ENCODE measurements at places on chromosomes 3 and 15. TPM values are rescaled to one million over a fixed set of nuclear protein-coding genes. Genes with fewer than 3 reads are reported as not detected.

- no peak overlapping the region for H3K27ac ChIP-seq
- H3K4me3 ChIP-seq, result no peak overlapping the region
- peaks cover 29% of the 10 kb centered on the region for H3K36me3 ChIP-seq
- no peak for DNase-seq
Measured at GRCh38 chr3:113084777-113085176, 94.0 kb downstream of the GTPBP8 start.

DNA sequence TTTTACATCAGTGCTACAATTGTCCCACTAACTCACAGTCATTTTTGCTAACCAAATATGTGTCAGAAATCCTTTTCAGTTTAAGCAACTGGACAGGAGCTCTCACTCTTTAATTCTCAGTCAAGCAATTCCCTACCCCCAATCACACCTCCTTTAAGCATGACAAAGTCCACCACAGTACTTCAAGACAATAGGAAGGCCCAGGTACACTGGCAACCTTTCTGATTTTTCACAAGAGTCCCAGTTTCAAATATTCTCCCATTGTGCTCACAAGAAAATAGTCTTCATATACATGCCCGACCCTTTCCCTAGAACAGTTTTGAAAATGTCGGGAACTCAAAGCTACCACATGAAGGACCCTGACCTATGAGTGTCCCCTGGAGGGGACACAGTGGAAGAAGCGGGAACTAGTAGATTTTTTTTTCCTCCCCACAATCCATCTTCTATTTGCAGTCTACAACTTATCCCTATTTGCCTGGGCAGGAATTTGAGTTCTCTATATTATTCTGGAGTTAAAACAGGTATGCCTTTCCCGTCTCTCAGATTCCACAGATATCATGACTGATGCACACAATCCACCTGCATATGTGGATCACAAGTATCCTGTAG, 413.5 kb downstream of the TIGIT start:
- H3K36me3 ChIP-seq, result peaks cover 23% of the 10 kb centered on the region
- H3K27ac ChIP-seq, result no peak overlapping the region
- peaks cover 26% of the 10 kb centered on the region for H3K4me1 ChIP-seq

DNA sequence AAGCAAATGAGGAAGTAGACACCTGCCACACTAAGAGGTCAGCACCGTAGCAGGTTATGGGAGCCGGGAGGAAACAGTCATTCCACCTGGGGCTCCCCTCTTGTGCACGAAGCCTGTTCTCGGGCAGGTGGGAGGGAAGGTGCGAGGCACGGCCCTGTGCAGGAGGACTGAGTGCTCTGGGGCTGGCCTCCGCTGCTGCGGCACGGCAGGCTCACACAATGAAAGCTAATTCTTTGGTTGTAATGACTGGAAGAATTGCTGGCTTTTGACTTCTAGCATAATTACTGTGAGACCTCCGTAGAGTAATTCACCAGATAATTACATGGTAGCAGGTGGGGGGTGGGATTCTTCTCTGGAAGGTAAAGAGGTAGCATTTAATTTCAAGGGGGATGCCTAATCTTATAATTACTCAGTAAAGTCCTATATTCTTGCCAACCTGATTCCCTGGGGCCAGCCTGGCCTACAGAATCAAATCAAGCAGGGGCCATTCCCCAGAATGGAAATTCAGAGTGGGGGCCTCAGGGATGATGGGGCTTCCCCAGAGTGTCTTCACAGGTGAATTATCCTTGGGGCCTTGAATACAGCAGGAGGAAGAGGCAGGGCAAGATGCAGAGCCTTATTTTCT, 129.1 kb downstream of the TPRA1 start:
- H3K4me1 ChIP-seq, result peaks cover 3% of the 10 kb centered on the region
- H3K27ac ChIP-seq, result no peak overlapping the region
- H3K4me3 ChIP-seq, result no peak overlapping the region
- no peak for DNase-seq
- H3K27me3 ChIP-seq, result peaks cover 21% of the 10 kb centered on the region

GRCh38 chr3:169667166-169668071, 3.9 kb upstream of the MECOM start:
- H3K27me3 ChIP-seq, result peaks cover 58% of the 10 kb centered on the region
- peaks cover 12% of the 10 kb centered on the region for H3K4me1 ChIP-seq
- H3K36me3 ChIP-seq, result peaks cover 6% of the 10 kb centered on the region
- H3K4me3 ChIP-seq, result no peak overlapping the region

- no peaks in the 10 kb centered on the region for H3K36me3 ChIP-seq
- no peak overlapping the region for H3K27ac ChIP-seq
- peaks cover 16% of the 10 kb centered on the region for H3K4me1 ChIP-seq
- no peak for DNase-seq
Measured at GRCh38 chr3:53243165-53243564, 12.7 kb downstream of the TKT start.

- no peaks in the 10 kb centered on the region for H3K36me3 ChIP-seq
- no peaks in the 10 kb centered on the region for H3K27me3 ChIP-seq
- peaks cover 16% of the 10 kb centered on the region for H3K4me1 ChIP-seq
- peak overlapping the region; percentile 88 for H3K27ac ChIP-seq
- no peak for DNase-seq
Measured at GRCh38 chr3:13479332-13479581, 849 bp upstream of the HDAC11 start.

- H3K4me3 ChIP-seq, result no peak overlapping the region
- H3K36me3 ChIP-seq, result no peaks in the 10 kb centered on the region
- H3K27ac ChIP-seq, result peak overlapping the region; percentile 40
- no peak for DNase-seq
- H3K27me3 ChIP-seq, result peaks cover 24% of the 10 kb centered on the region
Measured at GRCh38 chr3:58899953-58900298, 149.9 kb downstream of the CFAP20DC start.

DNA sequence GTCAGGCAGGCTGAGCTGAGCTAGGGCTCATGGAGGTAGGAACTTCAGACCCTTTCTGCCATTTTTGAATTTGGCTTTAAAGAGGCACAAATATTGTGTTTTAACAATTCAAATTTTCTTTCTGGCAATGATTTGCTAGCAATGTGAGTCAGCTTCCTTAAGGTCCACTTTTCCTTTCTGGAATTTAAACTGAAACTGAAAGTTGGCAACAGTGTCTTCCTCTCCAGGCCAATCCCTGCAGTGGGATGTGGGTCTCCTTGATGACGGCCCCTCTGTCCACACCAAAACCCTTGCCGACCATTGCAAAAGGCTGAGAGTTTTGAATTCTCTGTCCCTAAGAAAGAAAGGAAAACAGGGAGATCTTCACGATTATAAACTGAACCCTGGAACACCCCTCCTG, 27.1 kb downstream of the RPSA start:
- H3K36me3 ChIP-seq, result no peaks in the 10 kb centered on the region
- peaks cover 15% of the 10 kb centered on the region for H3K27me3 ChIP-seq
- no peaks in the 10 kb centered on the region for H3K4me1 ChIP-seq
- no peak for DNase-seq

GRCh38 chr3:189429019-189429418, 202.2 kb upstream of the TP63 start:
- no peaks in the 10 kb centered on the region for H3K36me3 ChIP-seq
- no peak overlapping the region for H3K27ac ChIP-seq
- H3K4me3 ChIP-seq, result no peak overlapping the region
- no peak for DNase-seq
- no peaks in the 10 kb centered on the region for H3K4me1 ChIP-seq

DNA sequence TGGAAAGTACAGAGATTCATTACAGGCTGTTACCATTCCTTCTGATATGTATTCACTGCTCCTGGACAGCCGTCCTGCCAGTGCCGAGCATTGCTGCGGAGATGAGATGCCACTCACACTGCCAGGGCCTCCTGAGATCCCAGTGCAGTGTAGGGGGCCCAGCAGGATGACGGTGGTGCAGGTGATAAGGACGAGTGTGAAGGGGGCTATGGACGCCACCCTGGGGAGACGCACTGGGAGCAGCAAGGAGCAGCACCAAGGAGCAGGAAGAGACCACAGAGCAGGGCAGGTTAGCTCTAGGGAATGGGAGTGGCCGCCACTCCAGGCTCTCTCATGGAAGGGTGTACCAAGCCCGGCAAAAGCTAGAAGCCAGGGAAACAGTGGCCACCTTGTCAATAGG, 4.0 kb upstream of the KLF15 start:
- DNase-seq, result no peak
- H3K27ac ChIP-seq, result no peak overlapping the region
- peaks cover 10% of the 10 kb centered on the region for H3K4me1 ChIP-seq
- no peak overlapping the region for H3K4me3 ChIP-seq
- no peaks in the 10 kb centered on the region for H3K36me3 ChIP-seq

GRCh38 chr3:160403028-160403545, 3.6 kb downstream of the SMC4 start:
- H3K27me3 ChIP-seq, result peaks cover 11% of the 10 kb centered on the region
- peaks cover 11% of the 10 kb centered on the region for H3K36me3 ChIP-seq
- H3K4me1 ChIP-seq, result peaks cover 53% of the 10 kb centered on the region
- H3K27ac ChIP-seq, result no peak overlapping the region

GRCh38 chr3:44661189-44661588, 12.7 kb downstream of the ZNF35 start:
- peaks cover 35% of the 10 kb centered on the region for H3K36me3 ChIP-seq
- H3K4me3 ChIP-seq, result no peak overlapping the region

DNA sequence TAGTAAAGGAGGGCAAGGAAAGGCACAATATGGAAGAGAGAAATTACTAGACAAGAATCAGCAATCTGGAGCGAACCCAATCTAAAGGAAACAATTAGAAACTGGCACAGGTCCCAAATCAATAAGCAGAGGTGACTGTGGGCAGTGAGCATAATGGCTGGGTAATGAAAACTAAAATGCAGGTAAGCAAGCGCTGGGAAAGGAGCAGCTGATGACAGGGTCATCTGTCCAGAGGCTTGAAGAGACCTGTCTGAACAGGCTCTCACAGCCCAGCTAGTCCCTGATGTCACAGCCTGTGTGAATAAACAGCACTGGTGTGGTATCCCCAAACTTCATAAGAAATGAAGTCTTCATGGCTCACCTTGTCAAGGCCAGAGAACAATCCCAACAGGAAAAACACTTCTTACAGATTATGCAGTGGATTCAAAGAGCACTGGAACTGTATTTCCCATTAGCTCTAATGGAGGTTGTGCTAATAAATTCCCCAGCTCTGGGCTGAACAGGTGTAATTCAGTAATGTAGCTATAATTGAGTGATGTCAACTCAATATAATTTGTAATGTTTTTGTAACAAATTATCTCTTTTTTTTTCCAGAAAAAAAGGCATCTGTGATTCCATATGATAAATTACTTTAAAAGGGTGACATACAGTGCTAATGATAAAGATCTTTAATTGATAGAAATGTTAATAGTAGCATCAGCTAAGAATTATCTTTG, 197.3 kb downstream of the FHIT start:
- H3K27me3 ChIP-seq, result no peaks in the 10 kb centered on the region
- H3K4me1 ChIP-seq, result no peaks in the 10 kb centered on the region
- H3K4me3 ChIP-seq, result no peak overlapping the region
- no peak for DNase-seq

GRCh38 chr15:25993506-25993905, 130.4 kb upstream of the ATP10A start:
- no peak overlapping the region for H3K4me3 ChIP-seq
- peaks cover 9% of the 10 kb centered on the region for H3K27me3 ChIP-seq

DNA sequence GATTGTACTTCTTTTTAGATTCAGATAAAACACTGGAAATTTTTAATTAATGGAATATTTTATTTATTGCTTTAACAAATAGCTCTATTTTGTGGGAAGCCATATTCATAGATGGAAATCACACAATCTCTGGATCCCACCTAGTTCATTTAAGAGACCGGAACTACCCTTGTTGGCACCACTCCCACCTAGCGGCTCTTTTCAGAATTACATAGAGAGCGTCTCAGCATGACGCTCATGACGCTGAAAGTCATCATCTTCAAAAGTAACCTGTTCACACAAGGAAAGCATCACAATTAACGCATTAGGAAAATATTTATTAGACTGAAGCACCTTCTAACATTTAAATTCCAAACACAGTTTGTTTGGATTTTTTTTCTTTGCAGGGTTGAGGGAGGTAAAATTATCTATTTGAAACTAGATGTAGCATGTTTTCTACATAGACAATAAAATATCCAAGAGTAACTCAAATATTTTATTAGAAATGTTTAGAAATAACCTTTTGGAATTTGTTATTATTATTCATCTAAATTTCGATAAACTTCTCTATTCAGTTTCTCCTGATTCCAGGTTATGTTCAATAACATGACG, 214.9 kb upstream of the ARRDC4 start:
- H3K27ac ChIP-seq, result no peak overlapping the region
- H3K36me3 ChIP-seq, result no peaks in the 10 kb centered on the region
- H3K27me3 ChIP-seq, result peaks cover 6% of the 10 kb centered on the region
- DNase-seq, result no peak
- no peaks in the 10 kb centered on the region for H3K4me1 ChIP-seq

GRCh38 chr15:76200641-76201105, 110.6 kb downstream of the ETFA start:
- DNase-seq, result no peak
- H3K36me3 ChIP-seq, result peaks cover 2% of the 10 kb centered on the region
- no peaks in the 10 kb centered on the region for H3K4me1 ChIP-seq
- H3K27me3 ChIP-seq, result no peaks in the 10 kb centered on the region
- no peak overlapping the region for H3K27ac ChIP-seq
- no peak overlapping the region for H3K4me3 ChIP-seq

GRCh38 chr3:186760141-186760833, 23.1 kb upstream of the EIF4A2 start:
- H3K4me3 ChIP-seq, result no peak overlapping the region
- H3K36me3 ChIP-seq, result no peaks in the 10 kb centered on the region
- H3K27me3 ChIP-seq, result no peaks in the 10 kb centered on the region
- no peak overlapping the region for H3K27ac ChIP-seq
- H3K4me1 ChIP-seq, result no peaks in the 10 kb centered on the region
- DNase-seq, result no peak

- H3K27ac ChIP-seq, result no peak overlapping the region
- DNase-seq, result no peak
- H3K27me3 ChIP-seq, result no peaks in the 10 kb centered on the region
Measured at GRCh38 chr3:110881069-110881468, 190.5 kb upstream of the NECTIN3 start.

DNA sequence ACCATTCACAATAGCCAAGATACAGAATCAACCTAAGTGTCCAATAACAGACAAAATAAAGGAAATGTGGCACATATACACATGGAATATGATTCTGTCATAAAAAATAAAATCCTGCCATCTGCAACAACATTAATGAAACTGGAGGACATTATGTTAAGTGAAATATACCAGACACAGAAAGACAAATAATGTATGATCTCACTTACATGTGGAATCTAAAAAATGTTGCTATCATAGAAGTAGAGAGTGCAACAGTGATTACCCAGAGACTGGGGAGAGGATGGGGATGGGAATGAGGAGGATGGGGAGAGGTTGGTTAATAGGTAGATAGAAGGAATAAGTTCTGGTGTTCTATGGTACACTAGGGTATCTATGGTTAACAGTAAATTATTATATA, 28.7 kb downstream of the MRPL3 start:
- peaks cover 63% of the 10 kb centered on the region for H3K36me3 ChIP-seq
- no peak overlapping the region for H3K4me3 ChIP-seq
- H3K27me3 ChIP-seq, result no peaks in the 10 kb centered on the region

- peaks cover 73% of the 10 kb centered on the region for H3K36me3 ChIP-seq
- H3K4me3 ChIP-seq, result no peak overlapping the region
- no peak for DNase-seq
- H3K27ac ChIP-seq, result no peak overlapping the region
Measured at GRCh38 chr3:123122057-123122456, 55.2 kb downstream of the PDIA5 start.

Gene IL17RE
- polyA plus RNA-seq, result 0.16 TPM

Gene CLRN1
- polyA plus RNA-seq, result not detected

Gene PROS1
- polyA plus RNA-seq, result not detected

Gene CASR
- not detected for polyA plus RNA-seq

Gene MYO1E
- not detected for polyA plus RNA-seq

Gene PRICKLE2
- not detected for polyA plus RNA-seq

Gene GPR171
- 108 TPM for polyA plus RNA-seq

Gene TGM5
- polyA plus RNA-seq, result not detected

Gene ASB14
- 0.08 TPM for polyA plus RNA-seq

Measured in naive thymus-derived CD8-positive, alpha-beta T cell (primary cell).